ENCODE measurements at places on chromosomes 7 and 10.

DNA sequence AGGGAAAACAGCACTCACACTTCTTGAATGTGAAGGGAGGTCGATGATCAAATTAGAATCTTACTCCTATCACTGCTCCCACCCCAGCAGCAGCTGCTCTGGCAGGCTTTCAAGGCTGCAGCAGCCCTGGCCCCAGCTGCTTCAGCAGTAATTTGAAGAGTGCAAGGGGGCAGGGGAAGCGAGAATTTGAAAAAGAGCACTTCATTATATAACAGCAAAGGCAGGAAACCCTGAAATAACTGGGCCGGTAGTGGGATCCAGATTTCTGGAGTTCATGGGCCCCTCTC, 44.9 kb downstream of the MYPN start:
- H3K27me3 ChIP-seq, result no peaks in the 10 kb centered on the region
- no peak for DNase-seq
- H3K27ac ChIP-seq, result no peak overlapping the region
- no peak overlapping the region for H3K4me3 ChIP-seq
- H3K36me3 ChIP-seq, result no peaks in the 10 kb centered on the region

DNA sequence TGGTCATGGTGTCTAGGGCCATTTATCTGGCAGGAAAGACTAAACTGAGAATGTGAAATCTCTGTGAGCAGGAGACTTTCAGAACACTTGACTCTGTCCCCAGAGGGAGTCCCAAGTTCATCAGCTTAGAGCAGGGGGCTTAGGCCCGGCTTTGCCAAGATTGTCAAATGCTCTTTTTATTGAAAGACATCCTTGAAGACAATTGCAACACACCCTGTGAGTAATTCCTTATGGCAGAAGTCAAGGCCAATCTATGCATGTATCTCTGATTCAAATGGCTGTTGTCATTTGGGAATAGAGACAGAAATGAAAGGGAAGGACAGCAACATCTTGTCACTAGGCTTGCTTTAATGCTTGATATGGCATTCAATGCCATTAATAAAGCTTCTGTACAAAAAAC, 33.7 kb downstream of the BAMBI start:
- H3K27me3 ChIP-seq, result peaks cover 4% of the 10 kb centered on the region
- H3K36me3 ChIP-seq, result no peaks in the 10 kb centered on the region
- H3K4me3 ChIP-seq, result no peak overlapping the region
- no peak for DNase-seq
- H3K4me1 ChIP-seq, result no peaks in the 10 kb centered on the region

DNA sequence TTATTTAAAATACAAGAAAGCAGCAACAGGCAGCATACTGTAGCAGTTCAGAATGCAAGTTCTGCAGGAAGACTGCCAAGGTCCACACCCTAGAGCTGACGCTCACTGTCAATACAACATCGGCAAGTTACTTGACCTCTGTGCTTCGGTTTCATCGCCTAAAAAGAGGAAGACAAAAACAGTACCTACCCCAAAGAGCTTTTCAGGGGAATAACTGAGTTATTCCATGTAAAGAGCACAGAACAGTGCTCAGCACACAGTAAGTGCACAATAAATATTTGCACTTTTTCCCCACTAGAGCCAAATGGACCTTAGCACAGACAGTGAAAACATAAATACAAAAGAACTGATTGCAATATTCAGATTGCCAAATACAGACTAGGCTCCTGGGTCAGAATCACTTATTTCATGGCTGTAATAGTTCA, 88.6 kb downstream of the USP6NL start:
- H3K4me1 ChIP-seq, result no peaks in the 10 kb centered on the region
- no peak overlapping the region for H3K27ac ChIP-seq
- no peak overlapping the region for H3K4me3 ChIP-seq
- H3K27me3 ChIP-seq, result peaks cover 12% of the 10 kb centered on the region
- no peaks in the 10 kb centered on the region for H3K36me3 ChIP-seq

DNA sequence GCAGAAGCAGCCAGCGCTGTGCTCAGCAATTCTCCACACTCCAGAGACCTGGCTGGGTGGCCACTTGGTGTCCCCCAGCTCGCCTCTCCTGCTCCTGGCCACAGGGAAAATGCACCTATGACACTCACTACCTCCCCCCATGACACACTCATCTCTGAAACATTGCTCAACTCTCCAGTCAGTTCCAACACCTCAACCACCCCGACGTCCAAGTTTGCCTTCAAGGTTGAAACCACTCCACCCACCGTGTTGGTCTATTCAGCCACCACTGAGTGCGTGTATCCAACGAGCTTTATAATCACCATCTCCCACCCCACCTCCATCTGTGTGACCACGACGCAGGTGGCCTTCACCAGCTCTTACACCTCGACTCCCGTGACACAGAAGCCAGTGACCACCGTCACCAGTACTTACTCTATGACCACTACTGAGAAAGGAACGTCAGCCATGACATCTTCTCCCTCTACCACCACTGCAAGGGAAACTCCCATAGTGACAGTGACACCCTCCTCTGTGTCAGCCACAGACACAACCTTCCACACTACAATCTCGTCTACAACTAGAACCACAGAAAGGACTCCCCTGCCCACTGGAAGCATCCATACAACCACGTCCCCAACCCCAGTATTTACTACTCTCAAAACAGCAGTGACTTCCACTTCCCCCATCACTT, 2.7 kb downstream of the MUC3A start:
- H3K4me1 ChIP-seq, result no peaks in the 10 kb centered on the region
- peaks cover 8% of the 10 kb centered on the region for H3K27me3 ChIP-seq
- no peak overlapping the region for H3K27ac ChIP-seq
- H3K36me3 ChIP-seq, result no peaks in the 10 kb centered on the region

GRCh38 chr10:88754287-88754686, 5.5 kb upstream of the LIPN start:
- H3K4me3 ChIP-seq, result no peak overlapping the region
- H3K36me3 ChIP-seq, result peaks cover 3% of the 10 kb centered on the region
- H3K4me1 ChIP-seq, result no peaks in the 10 kb centered on the region
- no peak overlapping the region for H3K27ac ChIP-seq
- DNase-seq, result no peak

Measured in activated T-helper 1 cell treated with anti-CD3 and anti-CD28 coated beads, Interleukin-12 subunit alpha, Interleukin-12 subunit beta, Interleukin-2, Interleukin-4 antibody, amounts not matched to agents 30 ng/mL and 10 ng/mL and 1 ng/mL, durations not matched to agents 14 hours and 24 hours and 36 hours (primary cell).